ENCODE measurements at places on chromosomes 1 and 21.

- DNase-seq, result no peak
Observed at GRCh38 chr1:11479375-11479979, 522 bp downstream of the DISP3 start.

GRCh38 chr1:91124989-91125417 is 103.2 kb upstream of the ZNF644 start:
- DNase-seq, result peak; percentile 5

DNA sequence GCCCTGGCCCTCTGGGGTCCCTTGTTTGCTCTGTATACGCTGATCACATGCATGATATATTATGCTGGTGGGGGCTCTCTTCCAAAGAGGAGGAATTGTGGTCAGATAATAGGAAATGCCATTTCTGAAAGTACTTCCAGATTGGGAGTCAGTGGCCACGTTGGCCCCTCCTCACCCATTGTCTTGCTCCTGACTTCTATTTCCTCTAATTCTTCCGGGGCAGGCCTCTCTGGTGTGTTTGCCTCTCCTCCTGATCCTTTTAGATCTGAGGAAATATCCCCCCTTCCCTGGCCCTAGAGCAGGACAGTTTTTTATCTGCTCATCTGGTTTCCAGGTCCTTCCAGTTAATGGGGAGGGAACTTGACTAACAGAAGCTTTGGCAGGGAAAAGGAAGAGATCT is 2.9 kb downstream of the VANGL2 start:
- no peak for DNase-seq

DNA sequence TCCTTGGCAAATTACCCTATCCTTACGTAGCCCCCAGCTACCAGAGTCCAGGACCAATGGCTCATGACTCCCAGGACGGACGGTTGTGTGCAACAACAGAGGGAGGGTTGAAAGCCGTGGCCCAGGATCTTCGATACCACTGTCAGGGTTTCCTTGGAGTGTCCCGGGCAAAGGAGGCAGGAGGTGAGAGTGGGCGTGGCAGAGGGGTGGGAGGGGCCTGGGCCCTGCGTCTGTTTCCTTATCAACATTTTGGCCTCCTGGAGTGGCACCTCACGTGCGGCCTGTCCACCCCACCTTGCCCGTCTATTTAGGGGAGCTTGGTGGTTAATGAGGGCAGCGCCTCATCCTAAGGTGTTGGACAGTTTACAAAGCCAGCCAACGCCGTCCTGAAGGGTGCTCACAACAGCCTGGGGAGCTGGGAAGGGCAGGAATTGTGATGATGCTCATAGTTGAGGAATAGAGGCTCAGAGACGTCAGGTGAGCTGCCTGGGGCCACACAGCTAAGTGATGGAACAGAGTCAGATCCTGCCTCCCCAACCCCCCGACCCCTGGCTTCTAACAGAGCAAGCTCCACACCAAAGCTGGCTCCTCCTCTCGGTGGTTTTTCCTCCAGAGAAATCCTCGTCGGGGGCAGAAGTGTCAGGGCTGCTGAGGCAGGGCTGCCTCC is 17.4 kb upstream of the ARHGEF10L start:
- no peak for DNase-seq

- no peak for DNase-seq
Observed at GRCh38 chr21:25370311-25370744, 237.0 kb downstream of the MRPL39 start.

GRCh38 chr1:18641005-18641941 is 10.6 kb downstream of the PAX7 start:
- no peak for DNase-seq

DNA sequence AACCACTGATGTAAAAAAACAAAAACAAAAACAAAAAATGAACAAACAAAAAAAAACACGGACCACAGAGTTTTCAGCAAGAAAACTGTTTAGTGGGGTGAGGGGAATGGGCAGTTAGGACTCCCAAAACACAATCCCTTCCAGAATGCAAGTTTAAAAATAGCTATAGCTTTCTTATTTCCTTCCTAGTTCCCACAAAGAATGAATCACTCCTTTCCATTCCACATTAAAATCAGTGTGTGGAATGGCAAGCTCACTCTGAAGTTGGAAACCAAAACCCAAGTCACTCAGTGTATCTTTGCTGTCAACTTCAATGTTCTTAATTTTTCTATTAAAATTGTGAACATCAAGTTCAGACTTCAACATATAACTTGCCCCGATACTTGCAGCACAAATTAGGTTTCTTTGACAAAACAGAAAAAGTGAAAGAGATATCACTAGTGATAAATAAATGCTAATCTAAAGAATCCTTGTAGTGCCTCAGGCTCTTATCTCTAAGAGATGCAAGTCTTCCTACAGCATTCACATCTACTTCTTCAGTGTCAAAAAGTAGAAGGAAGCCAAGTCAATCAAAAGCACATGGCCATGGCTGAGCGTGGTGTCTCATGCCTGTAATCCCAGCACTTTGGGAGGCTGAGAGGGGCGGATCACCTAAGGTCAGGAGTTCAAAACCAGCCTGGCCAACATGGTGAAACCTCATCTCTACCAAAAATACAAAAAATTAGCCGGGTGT is 45.5 kb downstream of the TOR3A start:
- DNase-seq, result no peak

DNA sequence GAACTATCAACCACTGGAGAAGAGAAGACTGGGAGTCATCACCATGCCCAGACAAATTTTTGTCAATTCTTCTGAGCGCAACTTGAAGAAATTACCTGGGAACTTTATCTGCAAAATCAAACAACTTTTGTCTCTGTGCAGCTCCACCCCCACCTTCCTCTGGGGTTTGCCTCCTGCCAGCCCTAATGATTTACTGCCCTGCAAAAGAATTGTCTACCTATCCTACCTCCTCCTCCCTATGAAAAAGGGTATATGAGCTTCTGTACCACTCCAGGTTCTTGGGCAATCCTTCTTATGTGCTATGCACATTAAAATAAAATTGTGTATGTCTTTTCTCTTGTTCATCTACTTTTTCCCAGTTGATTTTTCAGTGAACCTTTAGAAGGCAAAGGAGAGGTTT is 191.9 kb downstream of the URB2 start:
- no peak for DNase-seq

- DNase-seq, result no peak
Observed at GRCh38 chr1:94962409-94963265, 35.7 kb upstream of the CNN3 start.

- DNase-seq, result no peak
Observed at GRCh38 chr1:96772972-96773371, 51.4 kb downstream of the PTBP2 start.

DNA sequence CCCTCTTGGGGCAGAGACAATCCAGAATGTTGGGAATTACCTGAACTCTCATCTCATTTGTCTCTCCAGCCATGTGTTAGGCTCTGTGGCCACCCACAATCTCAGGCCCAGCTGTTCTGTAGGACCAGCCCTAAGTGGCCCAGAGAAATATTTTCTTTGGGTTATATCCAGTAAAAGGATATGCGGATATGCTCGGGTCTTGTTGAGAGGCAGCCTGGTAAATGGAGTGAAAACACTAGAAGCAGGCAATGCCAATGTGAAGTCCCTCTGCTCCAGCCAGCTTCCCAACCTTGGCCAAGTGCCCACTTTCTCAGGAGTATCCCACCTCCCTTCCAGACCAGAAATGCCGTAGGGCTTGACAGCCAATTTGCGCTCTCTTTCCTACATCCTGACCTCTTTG is 192.2 kb downstream of the ST6GALNAC3 start:
- DNase-seq, result no peak

- DNase-seq, result no peak
Observed at GRCh38 chr1:10449751-10450150, at the start of gene CORT. TSS of gene CORT (plus strand) at chr1:10450031. CDS start at chr1:10450224, 193 bp downstream.

DNA sequence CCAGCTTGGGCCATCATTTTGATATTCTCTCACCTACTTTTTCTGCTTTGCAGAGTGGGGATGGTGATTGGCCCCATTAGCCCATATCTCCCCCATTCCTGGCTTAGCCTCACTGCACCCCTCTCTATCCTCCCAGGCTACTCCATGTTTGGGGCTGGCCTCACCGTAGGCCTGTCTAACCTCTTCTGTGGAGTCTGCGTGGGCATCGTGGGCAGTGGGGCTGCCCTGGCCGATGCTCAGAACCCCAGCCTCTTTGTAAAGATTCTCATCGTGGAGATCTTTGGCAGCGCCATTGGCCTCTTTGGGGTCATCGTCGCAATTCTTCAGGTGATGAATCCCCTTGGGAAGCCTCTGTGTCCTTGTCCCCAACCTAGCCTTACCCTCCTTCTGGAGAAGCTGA is 2.1 kb upstream of the B4GALT2 start:
- DNase-seq, result no peak

- no peak for DNase-seq
Observed at GRCh38 chr1:234108921-234109320, 204.4 kb downstream of the SLC35F3 start.
